Progenitor cell of endocrine pancreas (in vitro differentiated cells): ENCODE measurements at places on chromosomes 2 and 18. TPM values are rescaled to one million over a fixed set of nuclear protein-coding genes. Genes with fewer than 3 reads are reported as not detected.

DNA sequence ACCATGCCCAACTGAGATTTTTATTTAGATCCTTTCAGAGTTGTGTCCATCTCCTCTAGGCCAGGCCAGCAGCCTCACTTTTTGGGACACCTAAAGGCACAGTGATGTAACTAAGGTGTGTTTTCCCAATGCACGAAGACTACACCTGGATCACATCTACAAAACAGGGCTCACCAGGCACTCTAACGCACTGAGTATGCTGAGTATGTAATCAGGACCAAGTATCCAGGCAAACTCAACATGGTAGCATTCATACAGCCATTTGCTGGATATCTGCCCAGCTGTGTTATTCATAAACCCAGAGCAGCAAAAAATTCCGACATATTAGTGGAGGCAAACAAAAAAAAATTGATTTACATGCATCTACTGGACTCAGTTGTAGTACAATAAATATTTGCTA lies 33.8 kb downstream of the LPIN2 start:
- H3K27me3 ChIP-seq = no peaks in the 10 kb centered on the region
- no peak overlapping the region for H3K27ac ChIP-seq
- H3K4me3 ChIP-seq = no peak overlapping the region
- H3K4me1 ChIP-seq = peaks cover 29% of the 10 kb centered on the region
- DNase-seq = no peak
- H3K36me3 ChIP-seq = peaks cover 2% of the 10 kb centered on the region

- DNase-seq = no peak
- H3K27ac ChIP-seq = peak overlapping the region; percentile 20
- H3K27me3 ChIP-seq = no peaks in the 10 kb centered on the region
- H3K4me1 ChIP-seq = peaks cover 3% of the 10 kb centered on the region
- peaks cover 28% of the 10 kb centered on the region for H3K36me3 ChIP-seq
Measured at GRCh38 chr2:171069286-171069956, 91.3 kb downstream of the TLK1 start.

DNA sequence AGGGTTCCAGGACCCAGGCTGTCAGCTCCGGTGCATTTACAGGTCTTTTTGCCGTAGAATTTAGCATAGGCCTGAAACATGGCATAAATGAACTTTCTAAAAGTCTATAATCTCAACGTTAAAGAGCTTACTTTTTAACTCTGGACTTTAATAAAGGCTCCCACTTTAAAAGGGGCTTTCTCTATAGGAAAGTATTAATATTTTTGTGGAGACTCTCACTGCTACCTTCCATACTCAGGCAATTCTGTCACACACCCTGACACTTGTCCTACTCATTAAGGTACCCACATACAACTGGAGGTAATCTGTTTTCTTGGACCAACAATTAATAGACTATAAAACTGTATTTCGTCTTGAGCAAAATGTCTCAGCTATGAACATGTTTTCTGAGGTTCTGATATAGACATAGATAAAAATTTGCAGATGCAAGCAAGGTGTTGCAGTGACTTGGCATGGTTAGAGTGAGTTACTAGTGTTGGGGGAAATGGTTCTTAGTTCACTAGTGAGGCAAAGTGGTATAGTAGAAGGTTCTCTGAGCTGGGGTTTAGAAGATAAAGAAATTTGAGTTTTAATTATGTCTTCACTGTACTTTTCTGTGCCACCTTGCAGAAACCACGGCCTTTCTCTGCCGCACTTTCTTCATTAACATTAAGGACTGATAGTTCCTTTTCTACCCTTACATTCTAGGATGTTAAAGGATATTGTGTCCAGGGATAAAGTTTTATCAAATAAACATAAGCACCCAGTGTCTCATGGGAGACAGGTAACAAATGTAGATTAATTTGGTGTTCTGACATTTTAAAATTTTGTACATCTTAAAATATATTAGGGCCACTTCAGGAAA lies 10.8 kb upstream of the NR4A2 start:
- no peaks in the 10 kb centered on the region for H3K27me3 ChIP-seq
- no peak for DNase-seq
- peak overlapping the region; percentile 98 for H3K27ac ChIP-seq
- H3K36me3 ChIP-seq = no peaks in the 10 kb centered on the region
- peak overlapping the region; percentile 77 for H3K4me3 ChIP-seq

DNA sequence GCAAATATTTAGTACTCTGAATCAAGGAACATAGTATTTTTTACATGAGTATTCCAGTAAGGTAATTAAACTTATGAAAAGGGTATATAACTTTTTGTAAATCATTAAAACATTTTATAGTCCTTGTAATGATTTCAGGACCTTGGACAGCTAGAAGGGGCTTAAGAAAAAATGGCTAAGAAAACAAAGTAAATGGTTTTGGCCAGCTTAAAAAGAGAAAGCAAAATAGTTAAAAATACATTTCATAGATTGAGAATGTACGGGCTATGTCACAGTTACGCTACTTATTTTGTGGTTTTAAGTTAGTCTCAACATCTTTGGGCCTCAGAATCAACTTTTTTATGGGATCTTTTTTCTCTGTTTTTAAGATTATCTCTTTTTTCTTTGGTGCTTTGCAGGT lies 26.7 kb downstream of the POLI start:
- H3K36me3 ChIP-seq = peaks cover 21% of the 10 kb centered on the region
- no peaks in the 10 kb centered on the region for H3K4me1 ChIP-seq
- DNase-seq = no peak
- no peaks in the 10 kb centered on the region for H3K27me3 ChIP-seq

- no peak for DNase-seq
- H3K4me3 ChIP-seq = no peak overlapping the region
- no peaks in the 10 kb centered on the region for H3K36me3 ChIP-seq
- H3K27me3 ChIP-seq = no peaks in the 10 kb centered on the region
- no peaks in the 10 kb centered on the region for H3K4me1 ChIP-seq
Measured at GRCh38 chr2:60958800-60959199, 58.7 kb upstream of the PEX13 start.

DNA sequence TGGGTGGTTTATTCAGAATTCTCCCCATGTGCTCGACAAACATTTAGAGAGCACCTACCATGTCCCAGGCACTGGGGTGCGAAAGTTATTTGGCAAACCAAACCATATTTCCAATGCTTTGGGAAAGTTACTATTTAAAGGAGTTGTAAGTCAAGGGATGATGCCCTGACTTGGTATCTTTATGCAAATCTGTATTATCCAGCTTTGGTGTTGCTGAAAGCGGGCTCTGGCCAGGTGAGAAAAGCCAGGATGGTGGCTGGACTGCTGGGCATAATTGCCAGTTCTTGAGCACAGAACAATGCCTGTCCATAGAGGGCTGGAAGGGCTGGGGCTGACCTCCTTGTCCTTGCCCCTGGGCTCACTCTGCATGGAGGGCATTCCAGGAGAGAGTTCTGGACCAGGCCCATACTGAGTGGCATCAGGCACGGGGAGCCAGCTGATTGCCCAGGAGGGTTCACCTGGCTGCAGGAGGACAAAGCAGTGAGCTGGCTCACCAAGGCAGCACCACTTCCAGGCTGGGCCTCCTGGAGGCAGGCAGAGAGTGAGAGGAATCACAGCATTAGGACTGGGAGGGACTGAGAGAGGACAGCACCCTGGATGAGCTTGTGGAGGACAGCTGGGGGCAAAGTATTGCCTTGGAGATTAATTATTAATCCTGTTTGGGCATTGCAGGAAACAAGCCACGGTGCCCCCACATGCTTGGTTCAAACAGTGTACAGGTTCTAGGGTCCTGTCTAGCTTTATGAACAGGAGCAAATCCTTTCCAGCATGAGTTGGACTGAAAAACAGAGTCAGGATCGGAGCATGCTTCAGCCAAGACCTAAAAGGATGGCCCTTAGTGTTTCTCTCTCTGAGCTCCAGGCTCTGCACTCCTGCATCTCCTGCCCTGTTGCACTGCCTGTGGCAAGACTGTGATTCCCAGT lies 7.1 kb downstream of the KHK start:
- no peaks in the 10 kb centered on the region for H3K36me3 ChIP-seq
- DNase-seq = no peak
- peak overlapping the region; percentile 48 for H3K27ac ChIP-seq
- H3K4me3 ChIP-seq = no peak overlapping the region
- H3K27me3 ChIP-seq = peaks cover 1% of the 10 kb centered on the region

DNA sequence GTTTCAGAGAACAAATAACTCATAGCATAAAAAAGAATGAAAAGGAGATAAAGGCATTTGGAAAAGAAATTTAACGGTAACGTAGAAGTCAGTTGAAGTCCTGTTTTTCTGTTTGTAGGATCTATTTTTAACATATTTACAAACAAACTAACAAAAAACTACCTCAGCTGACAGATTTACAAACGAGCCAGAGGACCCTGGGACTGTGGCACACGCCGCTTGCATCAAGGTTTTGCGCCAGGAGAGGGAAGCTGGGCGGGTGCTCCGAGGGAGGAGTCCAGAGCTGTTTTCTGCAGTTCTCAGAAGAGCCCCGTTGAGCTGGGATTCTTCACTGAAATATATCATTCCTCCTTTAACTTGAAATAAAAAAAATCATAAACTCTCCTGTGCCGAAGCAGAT lies 13.6 kb upstream of the TMEM18 start:
- H3K27me3 ChIP-seq = no peaks in the 10 kb centered on the region
- no peak overlapping the region for H3K27ac ChIP-seq
- DNase-seq = no peak
- H3K4me1 ChIP-seq = no peaks in the 10 kb centered on the region
- peaks cover 6% of the 10 kb centered on the region for H3K36me3 ChIP-seq

- H3K27me3 ChIP-seq = peaks cover 12% of the 10 kb centered on the region
- H3K36me3 ChIP-seq = no peaks in the 10 kb centered on the region
- peaks cover under 1% of the 10 kb centered on the region for H3K4me1 ChIP-seq
- no peak for DNase-seq
Measured at GRCh38 chr2:126408671-126409070, 247.3 kb upstream of the GYPC start.

DNA sequence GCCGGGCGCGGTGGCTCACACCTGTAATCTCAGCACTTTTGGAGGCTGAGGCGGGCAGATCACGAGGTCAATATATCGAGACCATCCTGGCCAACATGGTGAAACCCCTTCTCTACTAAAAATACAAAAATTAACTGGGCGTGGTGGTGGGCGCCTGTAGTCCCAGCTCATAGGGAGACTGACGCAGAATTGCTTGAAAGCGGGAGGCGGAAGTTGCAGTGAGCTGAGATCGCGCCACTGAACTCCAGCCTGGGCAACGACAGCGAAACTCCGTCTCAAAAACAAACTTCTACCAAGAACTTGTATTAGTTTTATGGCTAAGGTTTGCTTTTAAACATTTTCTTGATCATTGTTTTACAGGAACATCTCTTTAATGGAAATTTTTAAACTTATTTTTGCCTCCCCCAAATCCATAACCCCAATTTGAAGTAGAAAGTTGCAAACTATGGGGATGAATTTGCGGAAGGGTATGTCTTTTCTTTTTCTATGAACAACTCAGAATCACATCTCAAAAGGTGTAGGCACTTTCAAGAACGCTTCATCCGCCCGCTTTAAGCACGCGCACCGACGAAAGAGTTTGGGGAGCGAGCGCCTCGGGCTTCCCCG lies 46.8 kb upstream of the PTMA start:
- H3K36me3 ChIP-seq = peaks cover 3% of the 10 kb centered on the region
- peak overlapping the region; percentile 55 for H3K4me3 ChIP-seq
- peaks cover 5% of the 10 kb centered on the region for H3K4me1 ChIP-seq

DNA sequence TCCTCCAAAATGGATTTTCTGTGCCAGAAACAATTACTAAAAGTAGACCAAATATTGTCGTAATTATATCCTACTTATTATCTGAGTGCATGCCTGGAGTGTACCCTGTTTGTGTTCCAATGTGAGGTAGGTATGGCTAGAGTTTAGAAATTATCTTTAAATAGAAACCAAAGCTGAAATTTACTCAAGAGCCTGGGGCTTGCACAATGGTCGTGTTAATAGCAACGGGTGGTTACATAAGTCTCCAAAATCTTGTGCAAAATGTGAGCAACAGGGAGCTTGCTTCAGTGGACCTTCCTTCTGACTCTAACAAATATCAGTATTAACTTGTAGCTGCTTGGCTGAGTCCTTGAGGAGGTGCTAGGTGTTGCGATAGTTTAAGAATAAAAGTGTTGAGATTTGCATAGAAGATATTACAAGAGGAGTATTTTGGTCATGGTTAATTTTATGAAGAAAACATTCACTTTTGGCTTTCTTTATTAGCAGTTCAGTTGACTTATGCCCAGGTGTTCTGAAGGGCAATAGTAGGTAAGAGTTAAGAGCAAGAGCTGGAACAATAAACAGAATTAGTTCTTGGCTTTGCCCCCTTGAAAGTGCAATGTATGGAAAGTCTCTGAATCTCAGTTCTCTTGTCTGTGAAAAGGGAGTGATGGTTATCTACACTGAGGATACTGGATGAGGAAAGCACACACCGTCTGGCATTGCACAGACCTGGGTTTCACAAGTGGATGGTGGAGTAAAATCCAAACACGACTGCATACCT lies 4.6 kb downstream of the CXCR4 start:
- H3K4me1 ChIP-seq = peaks cover 7% of the 10 kb centered on the region
- H3K4me3 ChIP-seq = no peak overlapping the region
- H3K36me3 ChIP-seq = peaks cover 10% of the 10 kb centered on the region
- peaks cover 24% of the 10 kb centered on the region for H3K27me3 ChIP-seq
- no peak for DNase-seq

DNA sequence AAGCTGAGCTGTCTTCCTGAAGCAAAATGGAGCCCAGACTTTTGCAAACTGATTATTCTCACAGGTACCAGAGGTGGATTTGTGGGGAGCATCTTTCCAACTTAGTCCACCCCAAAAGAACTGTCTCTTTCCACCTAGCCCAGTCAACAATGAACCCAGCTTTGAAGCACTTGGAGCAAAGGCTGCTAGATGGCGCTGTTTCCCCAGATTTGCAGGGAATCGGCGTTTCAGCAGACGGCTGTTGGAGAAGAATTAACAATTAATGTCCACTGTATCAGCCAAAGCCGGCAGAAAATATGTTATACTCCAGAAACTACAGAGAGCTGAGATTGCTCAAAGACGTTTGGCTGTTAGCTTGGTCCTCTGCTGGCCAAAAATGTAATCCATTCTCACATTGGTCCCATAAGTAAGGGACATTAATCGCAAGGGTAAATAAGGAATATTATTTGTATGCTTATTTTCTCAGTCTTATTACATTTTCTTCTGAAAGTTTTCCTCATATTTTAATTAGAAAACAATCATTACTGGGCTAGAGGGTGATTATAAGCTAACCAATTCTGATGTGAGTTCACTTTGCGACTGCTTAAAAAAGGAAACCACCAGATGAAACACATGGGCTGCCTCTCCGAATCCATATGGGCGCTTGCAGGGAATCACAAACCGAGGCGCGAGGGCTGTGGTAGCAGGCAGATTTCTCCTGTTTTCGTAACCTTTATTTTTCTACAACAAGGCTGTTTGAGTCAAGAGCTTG lies 423.8 kb upstream of the MEX3C start:
- H3K36me3 ChIP-seq = no peaks in the 10 kb centered on the region
- peak; percentile 61 for DNase-seq
- H3K27me3 ChIP-seq = peaks cover 33% of the 10 kb centered on the region
- H3K27ac ChIP-seq = no peak overlapping the region
- H3K4me3 ChIP-seq = no peak overlapping the region

GRCh38 chr2:75023666-75024455 lies 65.4 kb downstream of the POLE4 start:
- H3K27ac ChIP-seq = no peak overlapping the region
- no peak for DNase-seq

The ONECUT2 gene
- 92.2 and 110 TPM in 2 replicates for total RNA-seq

The HOXD8 gene
- total RNA-seq = not detected in 2 replicates

The LGALSL gene
- total RNA-seq = 22.6 and 23.9 TPM in 2 replicates

The TUBB6 gene
- 7.2 and 10.7 TPM in 2 replicates for total RNA-seq

The CSRNP3 gene
- 10.7 and 14.8 TPM in 2 replicates for total RNA-seq
